ENCODE measurements at places on chromosomes 3 and 15.

DNA sequence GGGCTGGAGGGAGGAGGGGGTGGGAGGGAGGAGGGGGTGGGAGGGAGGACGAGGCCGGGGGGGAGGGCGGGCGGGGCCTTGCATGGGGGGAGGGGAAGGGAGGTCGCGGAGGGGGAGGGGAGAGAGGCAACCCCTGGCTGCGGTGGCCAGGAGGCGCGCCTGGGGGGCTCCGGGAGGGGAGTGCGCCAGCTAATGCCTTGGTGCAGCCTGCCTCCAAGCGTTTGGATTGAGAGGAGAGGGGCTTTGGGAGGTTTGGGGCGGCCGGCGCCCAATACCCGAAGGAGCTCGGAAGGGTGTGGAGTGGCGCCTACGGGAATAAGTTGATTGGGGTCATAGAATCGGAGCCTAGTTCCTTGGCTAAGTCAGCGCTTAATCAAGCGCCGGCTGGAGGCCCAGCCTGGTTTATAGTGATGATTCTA lies 557 bp downstream of the TFG start:
- ATAC-seq, result peak; percentile 15

- ATAC-seq, result no peak
Observed at GRCh38 chr15:52795464-52796227, 5.5 kb upstream of the ONECUT1 start.

DNA sequence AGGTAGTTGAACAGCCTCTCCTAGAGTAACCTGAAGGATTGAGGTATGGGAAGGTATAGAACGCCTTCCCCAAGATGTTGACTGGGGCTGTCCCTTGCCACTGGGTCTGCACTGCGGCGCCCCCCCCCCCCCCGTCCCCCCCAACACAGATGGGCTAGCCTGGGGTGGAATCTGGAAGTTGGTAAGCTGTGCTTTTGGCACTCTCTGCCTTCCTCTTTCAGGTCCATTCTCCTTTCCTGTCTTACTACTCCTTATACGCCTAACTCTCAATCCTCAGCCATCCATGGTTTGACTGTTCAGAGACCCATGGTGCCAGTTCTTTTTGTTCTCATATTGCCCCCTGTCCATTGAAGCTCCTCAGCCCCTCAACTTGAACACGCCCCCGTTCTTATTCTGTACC lies 42.8 kb downstream of the MAP2K1 start:
- ATAC-seq, result no peak

- ATAC-seq, result no peak
Observed at GRCh38 chr3:8845641-8846040, 76.2 kb upstream of the OXTR start.

DNA sequence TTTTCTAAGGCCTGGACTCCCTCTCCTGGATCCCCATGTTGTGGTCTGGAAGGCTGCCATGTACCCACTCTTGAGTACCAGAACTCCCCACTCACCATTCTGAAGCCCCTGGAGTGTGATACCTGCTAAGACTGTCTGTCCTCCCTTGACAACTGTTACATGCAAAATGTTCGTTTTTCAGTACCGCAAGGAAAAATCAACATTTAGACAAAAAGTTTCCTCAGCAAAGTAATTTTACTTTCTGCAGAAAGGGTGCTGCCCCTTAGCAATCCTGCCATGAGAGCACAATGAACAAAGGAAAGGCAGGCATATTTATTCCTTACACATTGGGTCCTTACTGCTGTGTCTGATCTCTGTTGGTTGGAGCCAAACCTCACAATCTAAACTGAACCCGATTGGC lies 7.0 kb upstream of the GK5 start:
- no peak for ATAC-seq

GRCh38 chr3:127410678-127411077 lies 122.8 kb upstream of the PRR20G start:
- ATAC-seq, result no peak

GRCh38 chr15:43516801-43517353 lies 531 bp upstream of the MAP1A start:
- no peak for ATAC-seq

DNA sequence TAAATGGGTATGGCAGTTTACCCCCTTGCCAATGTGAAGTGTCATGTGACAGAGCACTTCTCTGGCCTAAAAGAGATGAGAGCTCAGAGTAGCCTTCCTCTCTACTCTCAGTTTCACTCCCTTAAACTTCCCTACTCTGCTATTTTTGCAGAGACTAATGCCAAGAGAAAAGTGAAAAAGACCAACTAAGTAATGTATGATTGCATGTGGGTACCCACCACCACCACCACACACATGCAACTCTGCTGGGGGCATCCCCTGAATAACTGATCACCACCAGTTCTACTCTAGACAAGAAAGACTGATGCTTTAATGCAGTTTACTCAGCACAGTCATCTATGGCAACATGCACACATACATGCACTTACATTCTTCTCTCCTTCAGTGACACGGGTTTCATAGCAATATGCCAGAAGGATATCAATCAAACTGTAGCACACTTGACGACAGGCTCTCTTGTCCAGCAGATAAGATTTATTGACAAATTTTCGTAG lies 31.3 kb downstream of the SHQ1 start:
- ATAC-seq, result no peak
